Heart left ventricle (tissue), 16 donors: ENCODE measurements at places on chromosomes 11 and 22. TPM values are rescaled to one million over a fixed set of nuclear protein-coding genes. Genes with fewer than 3 reads are reported as not detected.

GRCh38 chr11:70601861-70602538 is 203.7 kb downstream of the CTTN start:
- no peak for DNase-seq
- H3K27ac ChIP-seq = no peak overlapping the region
- H3K4me1 ChIP-seq = no peaks in the 10 kb centered on the region
- H3K36me3 ChIP-seq = no peaks in the 10 kb centered on the region

GRCh38 chr11:85096939-85097338 is 530.2 kb downstream of the DLG2 start:
- no peak overlapping the region for H3K27ac ChIP-seq
- no peaks in the 10 kb centered on the region for H3K36me3 ChIP-seq
- H3K27me3 ChIP-seq = no peaks in the 10 kb centered on the region
- no peaks in the 10 kb centered on the region for H3K4me1 ChIP-seq

DNA sequence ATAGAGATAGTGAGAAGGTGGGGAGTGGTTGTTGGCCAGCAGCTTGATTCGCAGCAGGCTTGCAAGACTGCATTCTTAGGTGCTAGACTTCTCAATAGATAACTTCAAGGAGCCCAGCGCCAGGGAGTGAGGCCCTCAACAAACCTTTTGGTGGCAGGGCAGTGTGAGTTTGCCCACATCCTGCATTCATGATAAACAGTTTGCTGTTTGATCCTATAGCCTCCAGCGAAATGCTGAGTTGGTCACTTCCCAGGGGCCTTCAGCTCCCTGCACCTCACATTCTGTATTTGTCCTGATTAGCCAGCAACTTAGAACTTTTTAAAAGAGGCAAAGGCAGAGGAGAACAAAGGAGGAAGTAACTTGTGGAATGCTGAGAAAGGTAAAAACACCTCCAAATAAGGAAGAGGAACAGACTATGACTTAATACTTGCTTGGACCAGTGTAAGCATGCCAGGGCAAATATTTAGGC is 25.1 kb downstream of the OR10A6 start:
- H3K4me1 ChIP-seq = no peaks in the 10 kb centered on the region
- H3K4me3 ChIP-seq = no peak overlapping the region
- no peak for DNase-seq

DNA sequence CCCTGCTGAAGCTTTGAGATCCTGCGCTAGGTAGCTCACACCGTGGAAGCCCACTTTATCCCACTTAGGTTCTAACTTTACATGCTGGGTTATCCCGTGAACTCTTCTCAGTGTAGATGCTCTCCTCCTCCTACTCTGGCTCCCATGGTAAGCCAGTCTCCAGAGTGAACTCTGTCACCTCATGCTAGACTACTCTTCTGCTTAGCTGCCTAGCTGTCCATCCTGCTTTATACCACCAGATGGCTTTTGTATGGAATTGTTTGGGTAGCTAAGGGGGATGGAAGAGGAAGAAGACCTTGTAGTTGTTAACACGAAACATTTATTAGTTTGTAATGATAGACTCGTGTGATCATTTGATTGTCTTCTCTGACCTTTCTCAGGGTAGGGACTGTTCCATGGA is 46.8 kb downstream of the EMSY start:
- H3K27me3 ChIP-seq = no peaks in the 10 kb centered on the region
- peaks cover 35% of the 10 kb centered on the region for H3K36me3 ChIP-seq
- H3K4me1 ChIP-seq = no peaks in the 10 kb centered on the region
- DNase-seq = no peak
- no peak overlapping the region for H3K4me3 ChIP-seq

DNA sequence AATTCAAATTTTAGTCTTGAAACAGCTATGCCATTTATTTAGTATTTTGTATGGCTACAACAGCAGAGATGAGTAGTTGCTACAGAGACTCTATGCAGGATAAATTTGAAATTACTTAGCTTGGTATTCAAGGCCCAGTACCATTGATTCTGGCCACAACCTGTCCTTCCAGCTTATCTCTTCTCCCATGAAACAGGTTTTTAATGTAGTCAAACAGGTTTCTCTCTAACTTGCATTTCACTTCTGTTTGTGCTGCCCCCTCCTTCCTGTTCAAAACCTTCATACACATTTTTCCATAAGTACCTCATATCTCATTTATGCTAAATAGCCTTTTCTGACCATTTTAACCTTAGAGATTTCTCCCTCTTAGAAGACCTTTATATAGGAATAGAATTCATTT is 3.3 kb downstream of the USP47 start:
- H3K4me3 ChIP-seq = no peak overlapping the region
- H3K4me1 ChIP-seq = peaks cover 68% of the 10 kb centered on the region
- DNase-seq = no peak
- no peaks in the 10 kb centered on the region for H3K36me3 ChIP-seq

DNA sequence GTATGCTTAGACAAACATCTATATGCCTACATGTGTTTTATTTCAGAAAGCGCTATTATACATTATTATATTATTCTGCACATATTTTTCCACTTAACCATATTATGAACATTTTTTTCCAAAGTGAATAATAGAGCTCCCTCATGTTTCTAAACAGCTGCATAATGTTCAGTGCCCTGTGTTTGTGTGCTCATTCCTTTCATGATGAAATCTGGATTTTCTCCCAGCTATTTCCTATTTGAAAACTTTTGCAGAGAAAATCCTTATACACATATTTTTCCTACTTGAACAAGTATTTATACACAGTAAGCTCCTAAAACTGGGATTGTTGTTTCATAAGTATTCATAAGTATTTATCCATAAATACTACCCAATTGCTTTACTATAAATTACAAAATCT is 18.1 kb upstream of the RFPL2 start:
- no peaks in the 10 kb centered on the region for H3K36me3 ChIP-seq
- no peak overlapping the region for H3K4me3 ChIP-seq
- H3K27me3 ChIP-seq = no peaks in the 10 kb centered on the region
- no peak for DNase-seq

DNA sequence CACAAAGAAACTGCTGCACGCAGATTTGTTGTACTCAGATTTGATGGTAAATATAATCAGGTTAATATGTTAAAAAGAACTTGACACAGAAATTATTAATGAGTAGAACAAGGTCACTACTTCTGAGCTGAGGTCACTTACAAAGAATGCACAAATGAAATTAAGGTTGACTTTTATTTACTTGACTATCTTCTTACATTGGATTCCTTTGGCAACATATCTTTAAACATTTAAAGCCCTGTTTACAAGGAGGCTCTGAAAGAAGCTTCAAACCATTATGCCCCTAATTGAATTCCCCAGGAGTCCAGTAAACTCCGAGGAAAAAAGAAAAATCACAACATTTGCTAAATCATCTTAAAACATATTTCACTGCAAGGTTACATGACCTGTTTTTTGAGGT is 245.5 kb downstream of the SOX6 start:
- H3K4me3 ChIP-seq = no peak overlapping the region
- no peak overlapping the region for H3K27ac ChIP-seq
- H3K4me1 ChIP-seq = peaks cover 49% of the 10 kb centered on the region
- no peaks in the 10 kb centered on the region for H3K27me3 ChIP-seq

- H3K27ac ChIP-seq = no peak overlapping the region
- no peak overlapping the region for H3K4me3 ChIP-seq
- no peaks in the 10 kb centered on the region for H3K4me1 ChIP-seq
Observed at GRCh38 chr11:90428836-90429235, 206.0 kb upstream of the CHORDC1 start.

DNA sequence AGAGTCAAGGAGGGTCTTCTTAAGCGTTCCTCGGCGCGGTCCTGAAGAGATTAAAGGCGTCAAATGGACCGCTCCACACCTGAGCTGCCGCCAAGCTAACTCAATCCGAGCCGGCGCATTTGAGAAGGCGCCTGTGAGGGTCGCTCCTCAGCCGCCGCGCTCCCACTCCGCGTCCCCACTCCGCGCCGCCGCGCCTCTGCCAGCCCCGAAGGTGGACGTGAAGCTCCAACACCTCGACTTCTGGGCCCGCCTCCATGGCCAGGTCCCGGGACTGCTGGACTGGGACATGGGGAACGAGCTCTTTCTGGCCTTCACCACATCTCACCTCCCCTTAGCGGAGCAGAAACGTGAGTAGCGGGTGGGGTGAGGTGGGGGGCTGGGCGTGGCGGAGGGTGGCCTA is at the start of gene FOXR1:
Gene FOXR1, plus strand, starts transcription at position 116 of the 400 bp plus-strand sequence. Its CDS starts 171 bp downstream, at position 287.
- H3K27ac ChIP-seq = no peak within 1 kb of the TSS
- no peaks in the 10 kb centered on the region for H3K27me3 ChIP-seq
- no peaks in the 10 kb centered on the region for H3K36me3 ChIP-seq
- DNase-seq = no peak
- H3K4me1 ChIP-seq = no peaks in the 10 kb centered on the region

DNA sequence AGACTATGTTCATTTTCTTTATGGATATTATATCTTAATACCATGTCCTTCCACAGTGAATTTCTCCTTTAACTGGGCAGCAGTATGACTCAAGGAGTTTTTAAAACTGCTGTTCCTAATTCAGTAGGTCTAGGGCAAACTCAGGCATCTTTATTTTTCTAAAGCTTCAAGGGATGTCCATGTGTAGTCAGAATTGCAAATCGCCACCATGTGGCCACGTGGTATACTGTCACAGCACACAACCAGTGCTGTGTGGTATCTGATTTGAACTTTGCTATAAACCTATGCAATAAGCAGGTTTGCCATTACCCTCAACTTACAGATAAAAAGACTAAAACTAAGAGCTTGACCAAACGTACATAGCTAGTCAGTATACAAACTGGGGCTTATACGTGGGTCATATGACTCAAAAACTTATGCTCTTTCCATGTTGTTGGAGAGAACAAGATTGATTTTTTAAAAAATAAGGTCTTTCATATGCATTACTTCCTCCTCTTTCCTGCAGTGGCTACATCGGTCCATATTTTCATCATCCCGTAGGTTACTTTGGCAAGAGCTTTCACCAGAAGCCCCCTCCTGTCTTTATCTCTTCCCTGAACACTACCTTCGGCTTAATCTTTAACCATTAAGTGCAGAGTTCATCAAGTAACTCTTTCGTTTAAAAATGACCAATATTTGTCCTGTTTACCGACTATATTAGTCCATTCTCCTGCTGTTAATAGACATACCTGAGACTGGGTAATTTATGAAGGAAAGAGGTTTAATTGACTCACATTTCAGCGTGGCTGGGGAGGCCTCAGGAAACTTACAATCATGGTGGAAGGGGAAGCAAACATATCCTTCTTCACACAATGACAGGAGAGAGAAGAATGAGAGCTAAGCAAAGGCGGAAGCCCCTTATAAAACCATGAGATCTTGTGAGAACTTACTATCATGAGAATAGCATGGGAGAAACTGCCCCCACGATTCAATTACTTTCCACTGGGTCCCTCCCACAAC is 8.0 kb upstream of the HTATIP2 start:
- no peak overlapping the region for H3K27ac ChIP-seq
- H3K36me3 ChIP-seq = no peaks in the 10 kb centered on the region
- DNase-seq = no peak
- H3K4me3 ChIP-seq = no peak overlapping the region
- no peaks in the 10 kb centered on the region for H3K27me3 ChIP-seq

GRCh38 chr11:111427471-111427912 is 48.4 kb upstream of the POU2AF1 start:
- no peak overlapping the region for H3K27ac ChIP-seq
- H3K36me3 ChIP-seq = no peaks in the 10 kb centered on the region
- no peaks in the 10 kb centered on the region for H3K4me1 ChIP-seq
- no peak overlapping the region for H3K4me3 ChIP-seq

Gene OR52H1
- total RNA-seq = not detected

DNA sequence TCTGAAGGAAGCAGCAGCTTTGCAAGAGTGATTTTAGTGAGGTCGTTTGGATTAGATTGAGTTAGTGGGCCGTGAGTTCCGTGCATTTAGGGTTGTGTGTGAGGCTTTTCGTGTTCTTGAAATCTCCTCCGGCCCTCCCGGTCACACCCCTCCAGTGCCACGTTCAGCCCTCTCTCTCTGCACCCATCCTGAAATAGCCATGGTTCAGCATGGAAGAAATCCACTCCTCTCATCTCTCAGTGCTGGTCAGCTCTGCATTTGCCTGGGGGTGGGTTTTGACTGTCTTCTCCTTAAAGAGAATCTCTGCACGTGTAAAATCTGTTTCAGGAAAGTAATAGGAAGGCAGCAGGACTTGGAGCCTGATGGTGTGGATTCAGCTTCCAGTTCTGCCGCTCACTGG is 19.8 kb downstream of the BARX2 start:
- H3K27ac ChIP-seq = no peak overlapping the region
- H3K36me3 ChIP-seq = no peaks in the 10 kb centered on the region
- H3K27me3 ChIP-seq = peaks cover 11% of the 10 kb centered on the region
- H3K4me3 ChIP-seq = no peak overlapping the region
- H3K4me1 ChIP-seq = no peaks in the 10 kb centered on the region

Gene GRM5
- 0.09 TPM for total RNA-seq

GRCh38 chr11:74731301-74732094 is at the start of gene CHRDL2:
Gene CHRDL2, minus strand, starts transcription at chr11:74731426. Its CDS starts 538 bp downstream, at chr11:74730888.
- DNase-seq = no peak
- H3K4me1 ChIP-seq = peaks cover 5% of the 10 kb centered on the region
- H3K27me3 ChIP-seq = peaks cover 53% of the 10 kb centered on the region
- H3K4me3 ChIP-seq = peak within 1 kb of the TSS; percentile 48
- H3K36me3 ChIP-seq = no peaks in the 10 kb centered on the region

GRCh38 chr22:30763815-30764673 is 69.4 kb downstream of the OSBP2 start:
- no peak overlapping the region for H3K27ac ChIP-seq
- H3K27me3 ChIP-seq = no peaks in the 10 kb centered on the region
- DNase-seq = no peak
- peaks cover 5% of the 10 kb centered on the region for H3K4me1 ChIP-seq

DNA sequence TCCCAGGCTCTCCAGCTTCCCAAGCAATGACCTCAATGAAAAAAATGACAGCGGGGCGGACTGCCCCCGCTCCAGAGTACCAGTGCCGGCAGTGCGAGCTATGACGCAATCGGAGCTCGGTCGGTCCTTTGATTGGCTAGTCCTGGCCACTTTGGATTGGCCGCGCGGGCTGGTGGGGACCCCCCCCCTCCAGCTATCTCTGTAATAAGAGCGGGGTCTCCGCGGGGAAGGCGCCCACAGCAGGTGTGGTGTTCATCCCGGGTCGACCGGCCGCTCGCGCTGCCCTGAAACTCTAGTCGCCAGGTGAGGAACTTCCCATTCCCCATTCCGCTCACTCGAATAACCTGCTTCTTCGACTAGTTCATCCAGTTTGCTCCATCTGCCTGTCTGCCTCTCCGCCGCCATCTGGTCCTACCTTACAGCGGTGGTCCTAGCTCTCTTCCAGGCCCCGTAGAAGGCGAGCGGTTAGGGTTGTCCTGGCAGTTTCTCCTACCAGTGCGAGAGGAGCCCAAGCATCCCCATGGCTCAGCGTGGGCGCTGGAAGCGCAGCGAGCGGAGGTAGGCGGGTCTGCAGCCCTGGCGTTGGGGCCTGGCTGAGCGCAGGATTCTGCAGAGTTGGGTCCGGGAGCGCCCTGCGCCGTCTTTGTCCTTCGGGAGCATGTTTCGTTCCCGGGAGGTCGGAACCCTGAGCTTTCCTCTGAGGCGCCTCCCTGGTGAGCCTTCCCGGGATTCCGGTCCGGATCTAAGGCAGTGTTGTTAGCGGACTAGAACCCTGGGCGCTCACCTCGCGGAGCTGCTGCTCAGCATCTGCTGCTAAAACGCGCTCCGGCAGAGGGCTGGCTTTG is at the start of gene CALCB:
Gene CALCB, plus strand, starts transcription at position 233 of the 845 bp plus-strand sequence. CDS start 1,126 bp downstream, outside the sequence.
- H3K36me3 ChIP-seq = no peaks in the 10 kb centered on the region
- peak within 1 kb of the TSS; percentile 29 for H3K4me3 ChIP-seq
- H3K4me1 ChIP-seq = peaks cover 17% of the 10 kb centered on the region
- no peak for DNase-seq
